ENCODE measurements at places on chromosomes 13 and 19.

DNA sequence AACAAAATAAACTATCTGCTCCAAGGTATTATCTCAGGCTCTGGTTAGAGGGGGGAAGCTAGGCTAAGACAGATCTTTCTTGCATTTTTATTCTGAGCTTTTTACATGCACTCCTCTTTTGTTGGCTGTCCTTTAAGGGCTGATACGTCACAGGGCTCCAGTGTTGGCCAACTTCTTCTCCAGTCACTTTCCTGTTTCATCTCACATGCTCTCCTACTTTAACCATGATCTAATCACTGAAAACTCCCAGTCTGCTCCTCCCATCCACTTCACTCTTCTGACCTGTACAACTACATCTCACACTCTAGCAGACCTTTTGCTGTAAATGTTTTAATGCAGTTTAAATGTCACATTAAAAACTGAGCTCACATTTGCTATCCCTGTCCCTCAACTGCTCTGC lies 510.0 kb upstream of the KLF12 start:
- DNase-seq, result no peak

GRCh38 chr13:23504180-23504579 lies 66.0 kb upstream of the TNFRSF19 start:
- DNase-seq, result no peak

GRCh38 chr13:43036351-43037250 lies 13.2 kb downstream of the DNAJC15 start:
- no peak for DNase-seq

DNA sequence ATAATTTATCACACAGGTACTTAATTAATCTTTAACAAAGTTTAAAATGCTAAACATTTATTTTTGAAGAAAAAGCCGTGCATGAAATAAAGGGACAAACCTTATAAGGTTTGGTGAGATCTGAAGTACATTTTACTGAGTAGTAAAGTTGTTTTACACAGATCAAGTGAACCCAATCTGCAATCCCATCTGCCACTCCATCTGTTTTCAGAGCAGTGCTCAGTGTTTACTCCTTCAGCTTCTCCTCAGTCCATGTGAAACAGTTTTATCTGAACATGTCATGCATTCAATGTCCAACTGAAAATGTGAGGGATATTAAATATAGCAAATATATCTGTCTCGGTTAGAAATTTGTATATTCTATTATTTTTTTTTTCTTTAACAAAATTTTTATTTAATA lies 166.8 kb downstream of the MAB21L1 start:
- no peak for DNase-seq

- peak; percentile 50 for DNase-seq
Measured at GRCh38 chr13:23578411-23579071, 8.3 kb downstream of the TNFRSF19 start.

DNA sequence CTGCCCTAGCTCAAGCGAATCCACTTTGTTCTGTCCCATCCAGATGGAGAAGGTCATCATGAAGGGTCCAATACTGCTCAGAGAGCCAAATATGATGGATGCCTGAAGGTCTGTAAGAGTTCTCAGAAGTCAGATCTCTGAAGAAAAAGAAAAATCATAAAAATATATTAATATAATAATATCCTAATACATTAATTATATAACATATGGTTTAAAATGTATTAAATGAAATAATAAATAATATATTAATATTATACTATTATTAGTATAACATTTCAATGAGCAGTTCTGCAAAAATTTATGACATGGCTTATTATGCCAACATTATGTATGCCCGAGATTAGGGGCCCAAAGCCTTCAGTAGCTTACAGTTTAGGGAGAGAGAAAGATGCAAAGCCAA lies 78.2 kb upstream of the GPR12 start:
- no peak for DNase-seq

DNA sequence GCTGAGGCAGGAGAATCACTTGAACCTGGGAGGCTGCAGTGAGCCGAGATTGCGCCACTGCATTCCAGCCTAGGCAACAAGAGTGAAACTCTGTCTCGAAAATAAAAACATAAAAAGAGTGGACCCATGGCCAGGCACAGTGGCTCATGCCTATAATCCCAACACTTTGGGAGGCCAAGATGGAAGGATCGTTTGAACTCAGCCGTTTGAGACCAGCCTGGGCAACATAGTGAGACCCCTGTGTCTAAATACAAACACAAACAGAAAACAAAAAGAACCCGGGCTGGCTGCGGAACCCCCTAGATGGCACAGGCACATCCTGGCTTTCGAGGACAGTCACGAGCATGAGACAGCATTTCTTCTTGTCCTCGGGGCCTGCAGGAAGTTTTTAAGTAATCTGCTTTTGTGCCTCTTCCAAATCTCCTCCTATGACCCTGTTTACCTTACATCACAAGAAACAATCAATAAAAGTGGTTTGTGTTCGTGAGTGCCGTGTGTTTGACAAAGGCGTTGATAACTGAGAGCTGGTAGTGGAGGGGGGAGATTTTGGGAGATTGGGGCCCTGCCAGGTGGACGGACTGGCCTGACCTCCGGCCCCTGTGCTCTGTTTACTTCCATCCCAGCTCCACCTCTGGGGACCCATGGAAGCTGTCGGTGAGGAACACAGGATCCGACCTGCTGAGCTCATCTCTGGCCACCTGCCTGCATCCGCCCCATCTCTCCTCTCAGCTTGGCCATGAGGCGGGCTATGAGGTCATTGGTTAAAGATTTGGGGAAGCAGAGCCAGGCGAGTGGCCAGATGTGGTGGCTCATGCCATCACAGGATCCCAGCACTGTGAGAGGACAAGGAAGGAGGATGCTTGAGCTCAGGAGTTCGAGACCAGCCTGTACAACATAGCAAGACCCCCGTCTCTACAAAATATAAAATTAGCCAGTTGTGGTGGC lies 5.9 kb upstream of the GDF15 start:
- DNase-seq, result peak; percentile 53

DNA sequence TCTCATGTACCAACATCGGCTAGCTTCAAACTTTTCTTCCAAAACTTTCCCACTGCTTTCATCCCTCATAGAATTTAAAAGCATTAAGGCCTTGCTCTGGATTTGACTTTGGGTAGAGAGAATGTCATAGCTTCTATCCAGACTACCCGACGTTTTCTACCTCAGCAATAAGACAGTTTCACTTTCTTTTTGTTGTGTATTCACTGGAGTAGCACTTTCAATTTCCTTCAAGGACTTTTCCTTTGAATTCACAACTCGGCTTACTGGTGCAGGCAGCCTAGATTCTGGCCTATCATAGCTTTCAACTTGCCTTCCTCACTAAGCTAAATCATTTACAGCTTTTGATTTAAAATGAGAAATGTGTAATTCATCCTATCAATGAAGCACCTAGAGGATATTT lies 420.4 kb upstream of the GPC6 start:
- no peak for DNase-seq

- no peak for DNase-seq
Measured at GRCh38 chr13:59658027-59658737, 505.5 kb downstream of the DIAPH3 start.

Data from lung microvascular endothelial cell (primary cell).